ENCODE measurements at places on chromosomes 4 and X.
A peak's percentile ranks its signal among the peaks of the same experiment; 100 is the strongest.

- no peaks in the 10 kb centered on the region for H3K27me3 ChIP-seq
- no peak overlapping the region for H3K27ac ChIP-seq
- H3K36me3 ChIP-seq = no peaks in the 10 kb centered on the region
- H3K4me3 ChIP-seq = no peak overlapping the region
- no peaks in the 10 kb centered on the region for H3K4me1 ChIP-seq
Measured at GRCh38 chr4:165828928-165829327, 44.1 kb upstream of the TLL1 start.

DNA sequence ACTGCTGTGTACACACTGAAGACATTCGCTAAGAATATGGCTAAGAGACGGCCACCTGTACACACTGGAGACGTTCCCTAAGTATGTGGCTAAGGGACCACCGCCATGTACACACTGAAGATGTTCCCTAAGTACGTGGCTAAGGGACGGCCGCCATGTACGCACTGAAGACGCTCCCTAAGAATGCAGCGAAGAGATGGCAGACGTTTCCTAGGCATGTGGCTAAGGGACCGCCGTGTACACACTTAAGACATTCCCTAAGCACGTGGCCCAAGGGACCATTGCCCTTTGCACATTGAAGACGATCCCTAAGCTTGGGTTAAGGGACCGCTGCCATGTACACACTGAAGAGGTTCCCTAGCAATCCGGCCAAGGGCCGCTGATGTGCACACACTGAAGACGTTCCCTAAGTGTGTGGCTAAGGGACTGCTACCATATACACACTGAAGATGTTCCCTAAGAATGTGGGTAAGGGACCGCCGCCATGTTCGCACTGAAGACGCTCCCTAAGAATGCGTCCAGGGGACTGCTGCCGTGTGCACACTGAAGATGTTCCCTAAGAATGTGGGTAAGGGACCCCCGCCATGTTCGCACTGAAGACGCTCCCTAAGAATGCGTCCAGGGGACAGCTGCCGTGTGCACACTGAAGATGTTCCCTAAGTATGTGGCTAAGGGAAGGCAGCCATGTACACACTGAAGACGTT lies 36.7 kb downstream of the DHRSX start:
- no peak overlapping the region for H3K27ac ChIP-seq
- H3K27me3 ChIP-seq = no peaks in the 10 kb centered on the region
- no peaks in the 10 kb centered on the region for H3K36me3 ChIP-seq
- no peaks in the 10 kb centered on the region for H3K4me1 ChIP-seq
- no peak for DNase-seq

GRCh38 chr4:7397206-7398103 lies 37.3 kb downstream of the PSAPL1 start:
- peaks cover 3% of the 10 kb centered on the region for H3K27me3 ChIP-seq
- H3K27ac ChIP-seq = no peak overlapping the region

- H3K36me3 ChIP-seq = peaks cover 6% of the 10 kb centered on the region
- no peak for DNase-seq
- H3K4me3 ChIP-seq = peak overlapping the region; percentile 95
Measured at GRCh38 chrX:96683997-96684338, 674 bp upstream of the DIAPH2 start.

DNA sequence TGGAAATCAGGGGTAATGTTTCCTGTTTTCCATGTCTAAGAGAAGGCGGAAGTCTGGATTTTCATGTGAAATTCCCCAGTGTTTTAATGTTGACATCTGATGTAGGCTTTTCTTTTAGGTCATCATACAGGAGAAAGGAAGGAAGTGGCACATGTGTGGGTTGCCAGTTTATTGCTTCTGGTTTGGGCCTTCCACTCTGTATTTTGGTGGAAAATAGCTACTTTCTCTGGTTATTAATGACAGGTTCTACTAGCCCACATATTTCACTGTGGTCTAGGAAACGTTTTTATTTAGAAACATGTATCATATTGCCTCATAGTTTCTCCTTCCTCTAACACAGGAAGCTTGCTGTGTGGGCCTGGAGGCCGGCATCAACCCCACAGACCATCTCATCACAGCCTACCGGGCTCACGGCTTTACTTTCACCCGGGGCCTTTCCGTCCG lies 7.2 kb downstream of the PDHA1 start:
- peak overlapping the region; percentile 21 for H3K4me3 ChIP-seq
- H3K4me1 ChIP-seq = peaks cover 25% of the 10 kb centered on the region
- H3K36me3 ChIP-seq = peaks cover 51% of the 10 kb centered on the region
- H3K27ac ChIP-seq = peak overlapping the region; percentile 71

- DNase-seq = no peak
- H3K36me3 ChIP-seq = no peaks in the 10 kb centered on the region
- H3K4me1 ChIP-seq = no peaks in the 10 kb centered on the region
- no peak overlapping the region for H3K27ac ChIP-seq
- no peak overlapping the region for H3K4me3 ChIP-seq
Measured at GRCh38 chrX:131199091-131199490, 90.0 kb downstream of the IGSF1 start.

- H3K36me3 ChIP-seq = no peaks in the 10 kb centered on the region
- DNase-seq = no peak
- peak overlapping the region; percentile 57 for H3K27ac ChIP-seq
Measured at GRCh38 chr4:123478859-123479345, 82.3 kb downstream of the SPRY1 start.

DNA sequence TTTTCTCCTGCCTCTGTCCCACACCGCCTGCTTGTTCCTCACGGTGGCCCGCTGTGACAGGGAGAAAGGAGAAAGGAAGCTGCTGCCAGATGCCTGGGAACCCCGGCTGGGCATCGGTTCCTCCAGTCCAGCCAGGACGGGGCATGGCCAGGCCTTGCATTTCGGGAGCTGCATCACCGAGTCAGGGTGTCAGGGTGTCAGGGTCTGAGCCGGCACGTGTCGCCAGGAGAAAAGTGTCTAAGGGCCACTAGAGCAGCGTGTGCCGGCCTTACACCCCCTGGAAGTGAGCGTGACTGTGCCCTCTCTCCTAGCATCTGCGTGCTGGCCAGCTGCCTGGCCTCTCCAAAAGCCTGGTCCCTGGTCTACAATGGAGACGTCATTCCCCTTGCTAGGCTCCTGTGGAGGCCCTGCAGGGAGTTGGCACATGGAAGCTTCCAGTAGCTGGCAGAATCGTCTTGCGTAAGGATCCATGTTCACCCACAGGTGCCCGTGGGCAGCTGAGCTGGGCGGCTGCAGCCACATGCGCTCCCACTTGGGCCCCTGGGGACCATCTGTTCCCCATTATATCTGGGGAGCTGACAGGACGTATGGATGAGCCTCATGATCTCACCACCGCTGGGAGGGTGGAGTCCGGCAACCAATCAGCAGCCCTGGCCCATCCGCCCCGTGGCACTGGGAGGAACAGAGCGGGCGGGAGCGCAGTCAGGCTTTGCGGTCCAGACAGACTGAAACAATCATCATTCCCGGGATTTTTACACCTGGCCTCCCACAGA lies 39.9 kb upstream of the HMX1 start:
- no peak overlapping the region for H3K4me3 ChIP-seq
- no peak overlapping the region for H3K27ac ChIP-seq
- DNase-seq = no peak
- H3K36me3 ChIP-seq = no peaks in the 10 kb centered on the region
- no peaks in the 10 kb centered on the region for H3K4me1 ChIP-seq
- no peaks in the 10 kb centered on the region for H3K27me3 ChIP-seq

DNA sequence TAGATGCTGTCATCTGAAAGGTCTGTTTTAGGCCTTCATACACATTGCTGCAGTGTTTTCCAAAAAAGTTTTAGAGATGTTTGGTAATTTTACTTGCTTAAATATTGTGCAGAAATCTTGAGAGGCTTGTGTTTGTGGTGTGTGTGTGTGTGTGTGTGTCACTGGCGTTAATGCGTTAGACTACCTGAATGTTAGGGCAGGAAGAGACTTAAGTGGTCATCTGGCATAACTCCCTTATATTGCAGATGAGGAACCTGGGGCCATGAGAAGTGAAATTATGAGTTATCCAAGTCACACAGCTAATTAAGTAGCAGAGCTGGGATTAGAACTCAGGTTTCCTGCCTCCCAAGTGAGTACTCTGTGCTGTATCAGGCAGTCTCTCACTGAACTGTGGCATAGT lies 1.4 kb downstream of the LSM6 start:
- H3K4me3 ChIP-seq = peak overlapping the region; percentile 86
- H3K27me3 ChIP-seq = no peaks in the 10 kb centered on the region
- H3K27ac ChIP-seq = peak overlapping the region; percentile 24

GRCh38 chrX:129783291-129783713 lies 3.6 kb downstream of the SASH3 start:
- no peak for DNase-seq
- H3K4me3 ChIP-seq = peak overlapping the region; percentile 82
- peak overlapping the region; percentile 86 for H3K27ac ChIP-seq
- no peaks in the 10 kb centered on the region for H3K27me3 ChIP-seq

GRCh38 chr4:36677874-36678273 lies 396.5 kb downstream of the DTHD1 start:
- H3K27ac ChIP-seq = no peak overlapping the region
- no peaks in the 10 kb centered on the region for H3K36me3 ChIP-seq
- no peak for DNase-seq
- H3K27me3 ChIP-seq = no peaks in the 10 kb centered on the region
- no peaks in the 10 kb centered on the region for H3K4me1 ChIP-seq

DNA sequence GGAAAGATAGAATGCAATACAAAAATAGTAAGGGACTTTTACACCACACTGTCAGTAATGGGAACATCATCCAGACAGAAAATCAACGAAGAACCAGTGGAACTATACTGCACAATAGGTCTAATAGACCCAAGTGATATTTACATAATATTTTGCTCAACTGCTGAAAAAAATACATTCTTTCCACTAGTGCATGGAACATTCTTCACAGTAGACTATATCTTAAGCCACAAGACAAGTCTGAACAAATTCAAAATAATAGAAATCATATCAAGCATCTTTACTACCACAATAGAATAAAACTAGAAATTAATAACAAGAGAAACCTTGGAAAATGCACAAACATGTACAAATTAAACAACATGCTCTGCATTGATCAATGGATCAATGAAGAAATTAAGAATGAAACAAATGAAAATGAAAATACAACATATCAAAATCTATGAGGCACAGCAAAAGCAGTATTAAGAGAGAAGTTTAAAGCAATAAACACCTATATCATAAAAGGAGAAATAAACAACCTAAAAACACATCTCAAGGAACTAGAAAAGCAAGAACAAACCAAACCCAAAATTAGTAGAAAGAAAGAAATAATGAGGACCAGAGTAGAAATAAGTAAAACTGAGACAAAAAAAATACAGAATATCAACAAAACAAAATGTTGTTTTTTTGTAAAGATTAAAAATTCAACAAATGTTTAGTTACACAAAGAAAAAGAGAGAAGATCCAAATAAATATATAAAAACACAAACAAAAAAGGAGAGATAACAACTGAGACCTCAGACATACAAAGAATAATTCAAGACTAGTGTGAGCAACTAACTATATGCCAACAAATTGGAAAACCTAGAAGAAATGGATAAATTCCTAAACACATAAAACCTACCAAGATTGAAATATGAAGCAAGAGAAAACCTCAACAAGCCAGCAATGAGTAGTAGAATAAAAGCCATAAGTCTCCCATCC lies 51.5 kb upstream of the ANTXR2 start:
- H3K4me1 ChIP-seq = peaks cover 55% of the 10 kb centered on the region
- no peak for DNase-seq
- no peak overlapping the region for H3K4me3 ChIP-seq
- H3K36me3 ChIP-seq = peaks cover 3% of the 10 kb centered on the region
- peak overlapping the region; percentile 55 for H3K27ac ChIP-seq
- H3K27me3 ChIP-seq = peaks cover 8% of the 10 kb centered on the region

DNA sequence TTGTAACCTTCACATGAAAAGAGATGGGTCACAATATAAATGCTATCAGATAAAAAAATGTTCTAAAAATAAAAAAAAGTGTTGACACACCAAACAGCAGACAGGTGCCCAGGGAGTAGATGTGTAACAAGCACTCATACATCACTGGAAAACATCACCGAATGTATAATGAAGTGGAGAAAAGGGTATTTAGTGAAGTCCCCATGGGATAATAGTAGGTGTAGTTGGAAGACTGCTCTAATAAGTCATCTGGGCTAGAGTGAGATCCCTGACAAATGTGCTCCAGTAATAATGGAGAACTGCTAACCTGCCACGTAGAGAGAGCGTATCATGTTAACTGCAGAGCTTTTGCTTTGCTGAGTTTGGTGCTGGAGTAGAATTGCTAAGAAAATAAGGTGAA lies 152.0 kb downstream of the GRIA2 start:
- no peak overlapping the region for H3K4me3 ChIP-seq
- no peaks in the 10 kb centered on the region for H3K4me1 ChIP-seq

GRCh38 chr4:41065434-41066006 lies 148.8 kb downstream of the APBB2 start:
- H3K36me3 ChIP-seq = no peaks in the 10 kb centered on the region
- H3K27ac ChIP-seq = no peak overlapping the region
- no peaks in the 10 kb centered on the region for H3K27me3 ChIP-seq

- no peak overlapping the region for H3K27ac ChIP-seq
- no peak for DNase-seq
- H3K4me1 ChIP-seq = no peaks in the 10 kb centered on the region
- H3K27me3 ChIP-seq = no peaks in the 10 kb centered on the region
Measured at GRCh38 chr4:51885363-51885762, 42.4 kb downstream of the DCUN1D4 start.

DNA sequence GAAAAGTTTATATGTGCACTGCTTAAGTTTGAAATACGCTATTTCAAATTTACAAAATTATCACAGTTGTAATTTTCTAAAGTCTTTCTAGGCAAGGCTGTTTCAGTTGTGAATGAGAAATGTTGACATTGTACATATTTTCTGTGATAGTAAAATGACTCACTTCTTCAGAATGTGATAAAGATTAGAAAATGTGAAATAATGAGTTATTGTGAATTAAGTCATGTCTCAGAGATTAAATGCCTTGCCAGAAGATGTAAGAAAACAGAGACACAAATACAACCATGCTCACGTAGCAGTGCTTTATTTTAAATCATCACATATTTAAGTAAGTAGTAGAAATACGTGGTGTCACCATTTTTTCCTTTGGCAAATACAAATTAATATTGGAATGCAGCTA lies 768 bp downstream of the CLCN4 start:
- no peaks in the 10 kb centered on the region for H3K36me3 ChIP-seq
- no peak for DNase-seq
- peaks cover 6% of the 10 kb centered on the region for H3K4me1 ChIP-seq
- H3K4me3 ChIP-seq = no peak overlapping the region
- H3K27ac ChIP-seq = no peak overlapping the region
- peaks cover 43% of the 10 kb centered on the region for H3K27me3 ChIP-seq

DNA sequence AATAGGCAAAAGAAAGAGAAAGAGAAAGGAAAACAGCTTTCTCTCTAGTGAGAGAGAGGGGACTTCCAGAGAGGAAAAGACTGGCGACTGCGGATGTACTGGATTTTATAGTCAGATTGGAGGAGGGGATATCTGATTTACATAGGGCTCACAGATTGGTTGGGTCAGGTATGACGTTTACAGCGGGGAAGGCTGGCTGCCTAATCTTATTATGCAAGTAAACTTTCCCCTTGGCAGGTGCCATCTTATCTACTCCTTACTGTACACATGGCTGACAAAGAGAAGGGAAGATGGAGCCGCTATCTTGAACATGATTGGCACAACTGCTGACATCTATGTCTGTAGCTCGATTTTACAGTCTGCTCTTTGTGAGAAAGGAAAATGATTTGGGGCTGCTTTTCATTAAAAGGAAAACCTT lies 25.4 kb downstream of the RBPJ start:
- H3K4me3 ChIP-seq = no peak overlapping the region
- H3K27ac ChIP-seq = no peak overlapping the region
- peaks cover 63% of the 10 kb centered on the region for H3K4me1 ChIP-seq
- no peak for DNase-seq
- H3K27me3 ChIP-seq = no peaks in the 10 kb centered on the region
